ENCODE measurements at places on chromosomes 13 and 19. TPM values are rescaled to one million over a fixed set of nuclear protein-coding genes. Genes with fewer than 3 reads are reported as not detected.

ODAD3 gene
- not detected for total RNA-seq

ZNF880 gene
- 4.6 TPM for total RNA-seq

OR7A5 gene
- total RNA-seq = not detected

TNNT1 gene
- total RNA-seq = not detected

FCAR gene
- total RNA-seq = not detected

AMH gene
- total RNA-seq = 14.3 TPM

GRCh38 chr13:51676739-51677138, 92.5 kb downstream of the WDFY2 start:
- H3K4me3 ChIP-seq = no peak overlapping the region
- H3K4me1 ChIP-seq = peaks cover 40% of the 10 kb centered on the region
- no peak overlapping the region for H3K27ac ChIP-seq
- H3K27me3 ChIP-seq = no peaks in the 10 kb centered on the region

DNA sequence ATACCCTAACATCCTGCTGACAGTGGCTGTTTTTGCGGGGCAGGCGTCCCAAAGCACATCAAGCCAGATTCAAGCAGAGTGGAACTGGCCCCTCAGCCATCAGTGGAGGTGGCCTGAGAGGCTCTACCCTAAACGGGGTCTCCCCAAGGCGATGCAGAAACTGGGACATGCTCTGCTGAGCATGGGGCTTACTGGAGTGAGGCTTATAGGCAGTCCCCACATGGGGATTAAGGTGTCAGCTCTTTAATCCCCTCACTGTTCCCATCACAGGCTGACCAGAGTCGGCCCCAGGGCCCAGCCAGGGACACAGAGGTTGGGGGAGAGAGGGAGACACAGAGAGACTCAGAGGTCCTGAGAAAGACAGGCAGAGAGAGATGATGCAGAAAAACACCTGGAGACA, 17.0 kb downstream of the CYP2F1 start:
- H3K4me1 ChIP-seq = peaks cover 17% of the 10 kb centered on the region
- no peak for DNase-seq
- H3K27ac ChIP-seq = no peak overlapping the region
- peaks cover 35% of the 10 kb centered on the region for H3K27me3 ChIP-seq

- no peaks in the 10 kb centered on the region for H3K36me3 ChIP-seq
- no peak overlapping the region for H3K4me3 ChIP-seq
- DNase-seq = no peak
- H3K27ac ChIP-seq = no peak overlapping the region
These were observed 44.6 kb upstream of the GRTP1 start for GRCh38 chr13:113408562-113408961.

DNA sequence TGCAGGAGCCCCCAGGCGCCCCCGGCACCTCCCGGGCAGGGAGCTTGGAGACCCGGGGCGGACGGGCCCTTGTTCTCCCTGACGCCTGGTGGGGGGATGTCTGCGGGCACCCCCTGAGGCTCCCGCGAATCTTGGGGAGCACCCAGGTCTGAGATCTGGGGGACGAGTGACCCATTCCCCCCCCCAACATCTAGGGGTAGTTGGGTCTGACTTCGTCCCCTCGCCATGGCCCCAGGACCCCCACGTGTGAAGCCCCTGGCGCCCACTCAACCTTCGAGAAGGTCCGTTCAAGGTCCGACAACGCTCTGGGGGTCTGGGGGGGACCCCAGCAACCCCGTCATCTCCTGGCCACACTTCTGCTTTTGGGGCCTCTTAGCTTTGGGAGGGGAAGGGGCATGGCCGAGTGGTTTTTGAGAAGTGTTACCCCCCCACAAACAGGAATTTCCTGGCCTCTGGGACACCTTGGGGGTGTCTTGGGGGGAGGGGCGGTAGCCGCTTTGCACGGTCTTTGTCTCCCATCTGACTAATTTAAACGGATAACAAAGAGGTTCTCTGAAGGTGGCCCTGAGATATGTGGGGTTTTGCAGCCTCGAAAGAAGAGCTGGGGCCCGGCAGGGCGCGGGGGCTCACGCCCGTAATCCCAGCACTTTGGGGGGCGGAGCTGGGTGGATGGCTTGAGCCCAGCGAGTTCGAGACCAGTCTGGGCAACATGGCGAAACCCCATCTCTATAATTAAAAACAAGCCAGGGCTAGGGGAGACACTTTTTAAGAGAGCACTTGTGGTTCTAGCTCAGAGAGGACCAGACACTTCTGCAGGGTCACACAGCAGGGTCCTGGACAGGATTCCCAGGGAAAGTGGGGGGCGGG, 608 bp downstream of the CNN2 start:
- H3K27me3 ChIP-seq = no peaks in the 10 kb centered on the region
- DNase-seq = no peak
- peak overlapping the region; percentile 91 for H3K27ac ChIP-seq
- peaks cover 14% of the 10 kb centered on the region for H3K36me3 ChIP-seq
- H3K4me3 ChIP-seq = peak overlapping the region; percentile 90
- peaks cover 23% of the 10 kb centered on the region for H3K4me1 ChIP-seq

DNA sequence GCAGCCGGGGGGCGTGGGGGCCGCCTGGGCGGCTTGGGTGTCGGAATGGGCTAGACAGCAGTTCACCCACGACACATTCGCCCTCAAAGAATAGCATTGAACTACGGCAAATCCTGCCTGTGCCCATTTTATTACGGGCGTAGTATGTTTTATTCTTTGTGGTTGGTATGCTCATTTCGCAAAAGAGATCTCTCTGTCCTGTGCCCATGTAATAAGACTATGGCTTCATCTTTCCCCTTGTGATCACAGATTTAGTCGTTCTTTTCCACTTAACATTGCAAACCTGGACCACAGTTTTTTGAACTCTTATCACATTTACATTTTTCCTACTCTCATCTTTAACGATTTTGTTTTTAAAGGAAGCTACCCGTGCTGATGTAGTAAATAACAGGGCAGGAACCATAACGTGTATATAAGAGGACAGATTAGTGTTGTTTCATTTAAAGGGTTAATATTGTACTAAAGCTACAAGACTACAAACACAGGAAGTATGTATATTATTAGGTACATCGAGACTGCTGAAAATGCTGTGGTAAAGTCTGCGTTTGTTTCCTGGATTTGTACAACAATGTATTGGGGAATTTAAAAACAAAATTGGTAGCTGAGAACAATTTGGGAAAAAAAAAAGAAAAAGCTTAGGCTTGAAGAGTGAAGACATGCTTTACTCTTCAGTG, 3.2 kb upstream of the MYCBP2 start:
- no peak for DNase-seq
- peaks cover 8% of the 10 kb centered on the region for H3K27me3 ChIP-seq
- H3K4me1 ChIP-seq = peaks cover 28% of the 10 kb centered on the region
- H3K4me3 ChIP-seq = peak overlapping the region; percentile 97
- peak overlapping the region; percentile 84 for H3K27ac ChIP-seq

DNA sequence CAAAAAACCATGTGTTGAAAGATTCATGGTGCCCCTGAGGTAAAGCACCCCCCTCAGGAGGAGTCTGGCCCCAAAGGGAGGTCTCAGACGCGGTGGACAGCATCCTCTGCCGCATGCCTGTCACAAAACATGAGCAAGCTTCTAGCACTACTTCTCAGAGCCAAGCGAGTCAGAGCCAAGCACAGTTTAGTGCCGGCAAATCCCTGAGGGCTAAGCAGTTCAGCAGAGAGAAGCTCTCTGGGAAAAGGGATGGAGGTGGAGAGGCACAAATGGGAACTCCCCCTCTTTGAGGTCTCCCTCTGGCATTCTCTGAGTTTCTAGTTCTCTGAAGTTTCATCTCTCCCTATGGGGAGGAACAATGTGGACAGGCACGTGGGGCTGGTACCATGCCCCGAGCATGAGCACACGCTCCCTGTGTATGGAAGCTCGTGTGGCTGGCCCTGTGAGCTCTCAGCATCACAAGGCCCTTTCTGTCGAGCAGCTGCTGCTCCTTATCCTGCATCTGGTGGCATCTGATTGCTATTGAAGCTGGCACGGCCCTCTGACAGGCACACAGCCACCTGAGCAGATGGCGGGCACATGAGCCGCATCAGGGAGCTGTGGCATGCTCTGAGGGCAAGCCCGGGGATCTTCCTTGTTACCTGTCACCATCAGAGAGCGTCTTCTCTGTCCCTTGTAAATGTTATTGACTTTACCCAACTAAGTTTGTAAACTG, 325.1 kb downstream of the SLC7A1 start:
- no peak overlapping the region for H3K4me3 ChIP-seq
- DNase-seq = no peak
- H3K27me3 ChIP-seq = peaks cover 13% of the 10 kb centered on the region
- no peak overlapping the region for H3K27ac ChIP-seq
- H3K36me3 ChIP-seq = no peaks in the 10 kb centered on the region

DNA sequence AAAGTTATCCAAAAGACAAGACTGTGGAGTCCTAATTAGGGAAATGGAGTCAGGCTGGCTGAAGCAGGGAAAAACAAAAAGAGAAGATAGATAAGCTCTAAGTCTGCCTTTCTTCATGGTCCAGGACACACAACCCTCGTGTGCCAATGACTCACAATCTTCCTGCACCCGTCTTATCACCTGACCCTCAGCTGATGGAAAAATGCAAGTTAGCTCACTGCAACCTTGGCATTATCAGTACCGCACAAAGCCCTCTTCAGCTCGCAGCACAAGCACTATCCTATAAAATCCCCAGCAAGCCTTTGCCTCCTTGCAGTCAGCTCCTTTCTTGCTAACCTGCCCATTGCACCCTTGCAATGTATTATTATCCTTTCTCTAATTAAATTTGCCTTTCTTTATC, 4.3 kb downstream of the OR7A5 start:
- no peaks in the 10 kb centered on the region for H3K27me3 ChIP-seq
- H3K4me3 ChIP-seq = no peak overlapping the region
- H3K27ac ChIP-seq = no peak overlapping the region

DNA sequence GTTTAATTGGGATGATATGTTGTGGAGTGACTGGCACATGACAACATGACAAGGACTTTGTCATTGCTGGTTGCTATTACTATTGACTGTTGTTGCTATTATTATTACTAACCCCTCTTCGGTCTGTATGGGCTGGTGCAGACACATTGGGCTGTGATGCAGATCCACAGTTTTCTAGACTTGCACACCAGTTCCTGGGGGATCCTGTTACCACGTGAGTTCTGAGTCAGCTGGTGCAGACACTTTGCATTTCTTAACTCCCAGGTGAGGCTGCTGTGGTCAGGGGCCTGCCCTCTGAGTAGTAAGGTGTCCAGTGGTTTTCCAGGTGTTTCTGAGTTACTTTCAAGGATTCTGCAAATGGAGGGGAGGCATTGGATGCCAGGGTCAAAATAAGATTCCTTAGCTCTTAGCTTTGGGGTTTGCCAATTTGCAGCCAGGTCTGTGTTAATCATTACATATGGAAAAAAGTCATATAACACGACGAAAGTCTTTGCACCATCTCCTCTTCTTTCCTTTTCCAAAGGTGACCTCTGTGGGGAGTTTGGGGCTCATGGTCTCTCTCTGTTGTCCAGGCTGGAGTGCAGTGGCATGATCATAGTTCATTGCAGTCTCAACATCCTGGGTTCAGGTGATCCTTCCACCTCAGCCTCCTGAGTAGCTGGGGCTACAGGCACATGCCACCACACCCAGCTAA, 19.3 kb downstream of the BICRA start:
- no peak overlapping the region for H3K27ac ChIP-seq
- no peaks in the 10 kb centered on the region for H3K27me3 ChIP-seq
- H3K4me3 ChIP-seq = no peak overlapping the region
- DNase-seq = no peak
- peaks cover 15% of the 10 kb centered on the region for H3K36me3 ChIP-seq

DNA sequence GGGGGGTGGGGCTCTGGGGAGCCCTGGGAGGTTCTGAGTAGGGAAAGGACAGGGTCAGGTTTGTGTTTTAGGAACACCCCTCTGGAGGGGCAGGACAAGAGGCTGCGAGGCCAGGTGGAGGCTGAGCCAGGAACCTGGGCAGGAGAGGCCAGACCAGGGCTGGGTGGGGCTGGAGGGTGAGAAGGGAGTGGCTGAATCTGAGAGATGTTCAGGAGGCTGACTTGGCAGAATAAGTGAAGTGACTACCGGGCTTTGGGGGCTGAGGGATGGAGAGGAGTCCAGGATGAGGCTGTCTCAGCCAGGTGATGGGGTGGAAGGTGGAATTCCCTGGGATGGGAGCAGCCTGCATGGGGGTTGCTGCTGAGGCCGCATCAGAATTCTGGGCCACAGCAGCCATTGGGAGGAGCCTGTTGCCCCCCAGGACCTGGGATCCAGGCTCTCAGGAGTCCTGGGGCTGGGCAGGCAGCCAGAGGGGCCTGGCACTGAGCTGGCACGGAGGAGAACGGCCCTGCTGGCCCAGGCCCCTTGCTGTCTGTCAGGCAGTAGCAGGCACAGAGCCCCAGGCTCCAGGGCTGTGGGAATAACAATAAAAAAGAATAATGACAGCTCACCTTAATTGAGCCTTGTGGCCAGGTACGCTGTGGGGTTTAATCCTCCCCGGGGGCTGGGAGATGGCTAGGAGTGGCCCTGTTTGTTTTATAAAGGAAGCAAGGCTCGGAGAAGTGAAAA, 3.3 kb downstream of the PPP5C start:
- H3K4me1 ChIP-seq = peaks cover 56% of the 10 kb centered on the region
- H3K27me3 ChIP-seq = no peaks in the 10 kb centered on the region
- peak overlapping the region; percentile 44 for H3K4me3 ChIP-seq
- peaks cover 11% of the 10 kb centered on the region for H3K36me3 ChIP-seq
- no peak for DNase-seq

- H3K4me3 ChIP-seq = peak overlapping the region; percentile 90
- H3K27me3 ChIP-seq = no peaks in the 10 kb centered on the region
- no peak for DNase-seq
- peak overlapping the region; percentile 98 for H3K27ac ChIP-seq
- no peaks in the 10 kb centered on the region for H3K36me3 ChIP-seq
- H3K4me1 ChIP-seq = peaks cover 36% of the 10 kb centered on the region
These were observed 2.1 kb downstream of the NECTIN2 start for GRCh38 chr19:44848036-44848811.

GRCh38 chr13:97743938-97744337, 209.5 kb upstream of the IPO5 start:
- no peaks in the 10 kb centered on the region for H3K36me3 ChIP-seq
- H3K27me3 ChIP-seq = peaks cover 4% of the 10 kb centered on the region
- H3K4me3 ChIP-seq = no peak overlapping the region
- H3K4me1 ChIP-seq = peaks cover 7% of the 10 kb centered on the region
- no peak for DNase-seq
- H3K27ac ChIP-seq = no peak overlapping the region

DNA sequence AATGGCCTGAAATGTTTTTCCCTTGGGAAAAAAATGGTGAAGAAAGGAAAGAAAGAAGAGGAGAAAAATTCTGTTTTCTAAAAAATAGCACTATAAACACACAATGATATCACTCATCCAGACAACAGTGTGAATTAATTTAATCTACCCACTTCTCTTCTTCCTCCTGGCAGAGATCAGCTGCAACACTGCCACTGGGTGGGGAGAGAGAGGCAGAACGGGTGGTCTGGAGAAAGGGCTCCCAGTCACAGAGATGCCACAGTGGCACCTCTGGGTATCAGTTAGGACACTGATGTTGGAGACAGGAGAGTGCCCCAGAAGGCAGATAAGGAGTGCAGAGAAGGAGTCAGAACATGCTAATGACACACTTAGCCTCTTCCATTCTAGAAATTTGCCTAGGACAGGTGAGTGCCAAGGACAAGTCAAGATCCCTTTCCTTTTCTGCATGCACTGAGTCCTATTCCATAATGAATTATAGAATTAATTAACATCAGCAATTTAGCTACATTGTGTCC, 168.6 kb downstream of the SUCLA2 start:
- DNase-seq = no peak
- no peaks in the 10 kb centered on the region for H3K36me3 ChIP-seq
- H3K4me3 ChIP-seq = no peak overlapping the region
- H3K4me1 ChIP-seq = no peaks in the 10 kb centered on the region
- no peaks in the 10 kb centered on the region for H3K27me3 ChIP-seq
